Upper lobe of left lung (tissue), 6 donors: ENCODE measurements at places on chromosomes 2 and 18.
A peak's percentile ranks its signal among the peaks of the same experiment; 100 is the strongest.

DNA sequence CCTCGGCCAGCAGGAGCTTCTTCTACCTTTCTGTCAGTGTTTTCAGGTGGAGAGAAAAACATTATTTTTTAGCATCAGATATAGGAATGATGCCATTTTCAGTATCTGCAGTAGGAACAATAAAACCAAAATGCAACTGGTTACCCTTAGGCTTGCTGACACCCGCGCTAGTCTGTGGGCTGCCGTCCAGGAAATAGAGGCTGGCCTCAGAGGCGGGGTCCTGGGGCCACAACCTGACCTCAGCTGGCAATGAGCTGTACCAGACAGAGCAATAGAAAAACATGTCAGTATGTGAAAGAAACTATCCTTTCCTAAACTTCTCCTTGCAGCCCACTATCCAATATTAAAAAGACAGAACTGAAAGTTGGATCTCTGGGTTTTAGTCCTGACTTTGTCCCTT is 4.6 kb upstream of the ST6GAL2 start:
- H3K27ac ChIP-seq: no peak overlapping the region
- H3K27me3 ChIP-seq: peaks cover 18% of the 10 kb centered on the region
- H3K4me3 ChIP-seq: no peak overlapping the region
- no peaks in the 10 kb centered on the region for H3K36me3 ChIP-seq
- no peak for DNase-seq
- peaks cover 22% of the 10 kb centered on the region for H3K4me1 ChIP-seq

DNA sequence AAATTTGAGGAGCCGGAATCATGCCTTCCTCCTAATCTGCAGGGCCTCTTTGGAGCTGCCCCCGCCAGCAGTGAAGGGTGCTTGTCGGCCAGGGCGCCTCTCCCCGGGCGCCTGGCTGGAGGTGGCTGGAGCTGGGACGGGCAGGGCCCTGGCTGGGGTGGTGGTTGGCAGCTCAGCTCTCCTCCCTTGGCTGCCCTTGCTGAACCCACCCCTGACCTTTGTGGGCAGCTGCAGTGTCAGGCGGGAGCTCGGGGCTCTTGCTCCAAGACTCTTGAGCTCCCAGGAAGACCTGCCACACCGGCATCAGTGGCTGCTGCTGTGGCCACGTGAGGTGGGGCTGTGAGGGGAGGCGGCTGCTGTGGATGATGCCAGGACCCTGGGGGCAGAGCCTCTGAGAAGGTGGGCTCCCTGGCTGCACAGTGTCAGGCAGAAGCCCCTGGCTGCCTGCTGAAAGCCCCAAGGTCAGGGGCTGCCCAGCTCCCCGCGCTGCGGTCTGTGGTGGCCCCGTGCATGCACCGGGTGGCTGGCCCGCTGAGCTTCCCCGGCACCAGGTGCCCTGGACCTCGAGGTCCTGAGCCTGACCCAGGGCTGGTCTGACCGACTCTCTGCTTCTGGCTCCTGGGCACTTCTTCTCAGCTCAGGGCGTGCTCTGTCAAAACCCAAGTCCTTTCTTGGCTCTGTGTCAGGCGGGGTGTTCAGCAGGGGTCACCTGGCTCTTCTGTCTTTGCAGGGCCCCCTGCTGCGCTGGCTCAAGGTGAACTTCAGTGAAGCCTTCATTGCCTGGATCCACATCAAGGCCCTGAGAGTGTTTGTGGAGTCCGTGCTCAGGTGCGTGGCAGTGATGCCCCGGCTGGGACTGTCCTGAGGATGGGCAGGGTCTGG is 34.5 kb downstream of the PDIA6 start:
- no peak overlapping the region for H3K4me3 ChIP-seq
- H3K27me3 ChIP-seq: no peaks in the 10 kb centered on the region
- no peak for DNase-seq
- H3K4me1 ChIP-seq: peaks cover 5% of the 10 kb centered on the region
- H3K36me3 ChIP-seq: peaks cover 47% of the 10 kb centered on the region

DNA sequence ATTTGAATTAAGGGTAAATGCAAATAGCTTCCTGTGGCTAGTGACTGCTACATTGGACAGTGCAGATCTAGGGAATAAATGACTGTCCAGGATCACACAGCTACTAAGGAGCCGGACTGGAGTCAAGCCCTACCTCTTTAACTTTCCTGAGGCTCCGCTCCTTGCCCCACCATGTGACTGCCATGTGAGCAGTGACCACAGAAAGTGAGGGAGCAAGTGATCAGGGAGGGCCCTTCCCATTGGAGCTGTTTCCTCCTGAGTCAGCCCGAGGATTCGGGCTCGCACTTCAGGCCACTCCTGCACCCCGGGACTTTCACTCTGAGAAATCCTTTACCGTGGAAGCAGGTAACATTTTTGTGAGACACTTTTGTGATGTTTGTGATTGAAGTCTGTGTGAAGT is 198.0 kb downstream of the ANKRD30B start:
- no peaks in the 10 kb centered on the region for H3K4me1 ChIP-seq
- H3K27me3 ChIP-seq: no peaks in the 10 kb centered on the region
- H3K4me3 ChIP-seq: no peak overlapping the region
- no peak for DNase-seq

DNA sequence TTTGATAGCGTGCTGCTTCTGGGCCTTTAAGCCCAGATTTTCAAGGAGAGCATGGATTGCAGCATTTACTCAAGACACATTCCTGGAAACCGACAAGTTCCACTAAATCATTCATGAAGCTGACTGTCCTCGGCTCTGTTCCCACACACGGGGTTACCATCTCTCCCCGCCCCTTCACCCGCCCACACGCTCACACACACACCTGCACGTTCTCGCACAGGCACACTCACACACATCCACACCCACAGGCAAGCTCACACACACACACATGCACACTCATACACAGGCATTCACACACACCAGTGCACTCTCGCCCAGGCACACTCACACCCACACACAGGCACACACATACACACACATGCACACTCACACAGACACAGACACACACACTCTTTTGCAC is 150.0 kb upstream of the AGAP1 start:
- no peak overlapping the region for H3K27ac ChIP-seq
- H3K27me3 ChIP-seq: no peaks in the 10 kb centered on the region
- H3K4me3 ChIP-seq: no peak overlapping the region
- DNase-seq: peak; percentile 39
